ENCODE measurements at places on chromosomes 1 and 21.

DNA sequence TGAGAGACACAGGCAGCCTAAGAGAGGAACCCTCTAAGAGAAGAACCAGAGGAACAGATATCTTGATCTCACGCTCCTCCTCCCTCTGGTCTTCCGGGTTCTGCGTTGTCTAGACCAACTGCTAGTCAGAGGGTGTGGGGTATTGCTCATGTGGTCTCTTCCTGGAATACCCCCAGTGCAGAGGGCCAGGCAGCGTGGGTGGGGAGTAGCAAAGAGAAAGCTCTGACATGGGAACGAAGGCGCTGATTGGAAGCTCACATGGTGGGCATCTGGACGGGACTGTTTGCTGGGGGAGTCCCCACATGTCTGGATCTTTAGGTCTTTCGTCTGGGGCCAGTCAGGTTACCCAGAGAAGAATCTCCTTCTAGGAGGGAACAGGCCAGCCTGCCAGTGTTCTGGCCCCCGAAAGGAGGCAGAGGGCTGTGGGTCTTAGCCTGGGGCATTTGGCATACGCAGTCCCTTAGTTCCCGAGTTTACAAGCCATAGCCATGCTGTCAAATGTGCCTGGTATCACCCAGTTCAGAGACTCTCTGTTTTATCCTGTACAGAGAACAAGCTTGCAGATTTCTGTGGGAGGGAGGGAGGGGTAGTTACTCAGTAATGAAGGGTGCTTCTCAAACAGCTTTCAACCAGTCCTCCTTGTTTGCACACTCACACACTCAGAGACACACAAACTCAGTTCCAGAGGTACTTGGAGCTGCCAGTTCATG, 18.3 kb upstream of the IL6R start:
- no peak for DNase-seq
- no peaks in the 10 kb centered on the region for H3K36me3 ChIP-seq
- H3K27ac ChIP-seq, result no peak overlapping the region
- H3K4me3 ChIP-seq, result no peak overlapping the region
- no peaks in the 10 kb centered on the region for H3K4me1 ChIP-seq

- no peaks in the 10 kb centered on the region for H3K27me3 ChIP-seq
- no peak overlapping the region for H3K27ac ChIP-seq
- H3K4me3 ChIP-seq, result no peak overlapping the region
- no peak for DNase-seq
- no peaks in the 10 kb centered on the region for H3K4me1 ChIP-seq
Observed at GRCh38 chr1:92210701-92211100, 7.0 kb upstream of the C1orf146 start.

DNA sequence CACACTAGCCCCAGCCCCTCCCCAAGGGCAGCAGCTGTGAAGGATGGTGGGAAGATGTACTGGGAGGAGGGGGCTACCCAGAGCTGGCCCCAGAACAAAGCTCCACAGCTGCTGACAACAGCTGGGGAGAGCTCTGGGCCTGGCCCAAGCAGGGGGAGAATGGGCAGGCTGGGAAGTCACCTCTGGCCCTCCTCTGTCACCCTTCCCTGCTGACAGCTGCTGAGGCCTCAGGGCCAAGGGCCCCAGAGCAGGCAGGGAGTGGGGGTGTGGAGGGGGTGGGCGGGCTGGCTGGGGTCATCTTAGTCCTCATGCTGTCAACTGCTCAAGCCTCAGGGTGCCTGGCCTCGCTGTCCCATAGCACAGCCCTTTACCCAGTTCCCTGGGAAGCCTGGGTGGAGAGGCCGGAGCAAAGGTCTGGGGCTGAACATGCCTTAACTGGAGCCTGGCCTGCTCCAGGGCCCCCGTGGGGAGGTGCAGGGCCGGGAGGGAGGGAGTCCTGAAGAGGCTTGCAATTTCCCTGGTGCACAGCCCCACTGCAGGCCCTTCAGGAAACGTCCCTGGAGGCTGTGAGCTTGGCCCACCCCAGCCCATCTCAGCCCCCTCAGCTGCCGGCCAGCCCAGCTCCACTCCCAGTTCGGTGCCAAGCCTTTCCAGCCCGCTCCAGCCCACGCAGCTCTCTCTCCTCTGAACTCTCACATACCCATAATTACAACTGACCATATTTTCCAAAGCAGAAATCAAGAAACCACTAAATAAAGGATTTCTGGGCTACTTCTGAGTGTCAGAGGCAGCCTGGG, 25.7 kb downstream of the HSPG2 start:
- H3K4me3 ChIP-seq, result no peak overlapping the region
- no peaks in the 10 kb centered on the region for H3K36me3 ChIP-seq
- no peaks in the 10 kb centered on the region for H3K27me3 ChIP-seq
- no peak for DNase-seq

GRCh38 chr1:10679496-10680220, 116.8 kb downstream of the CASZ1 start:
- no peaks in the 10 kb centered on the region for H3K27me3 ChIP-seq
- H3K4me3 ChIP-seq, result no peak overlapping the region
- H3K27ac ChIP-seq, result no peak overlapping the region
- DNase-seq, result no peak
- H3K4me1 ChIP-seq, result no peaks in the 10 kb centered on the region
- H3K36me3 ChIP-seq, result no peaks in the 10 kb centered on the region

GRCh38 chr21:42125571-42126544, 54.7 kb downstream of the UMODL1 start:
- H3K27me3 ChIP-seq, result no peaks in the 10 kb centered on the region
- no peak overlapping the region for H3K27ac ChIP-seq
- no peak overlapping the region for H3K4me3 ChIP-seq
- no peaks in the 10 kb centered on the region for H3K36me3 ChIP-seq

GRCh38 chr1:5640845-5641244, 351.4 kb downstream of the NPHP4 start:
- H3K4me3 ChIP-seq, result no peak overlapping the region
- H3K36me3 ChIP-seq, result no peaks in the 10 kb centered on the region
- H3K27me3 ChIP-seq, result no peaks in the 10 kb centered on the region
- DNase-seq, result no peak
- H3K4me1 ChIP-seq, result no peaks in the 10 kb centered on the region

DNA sequence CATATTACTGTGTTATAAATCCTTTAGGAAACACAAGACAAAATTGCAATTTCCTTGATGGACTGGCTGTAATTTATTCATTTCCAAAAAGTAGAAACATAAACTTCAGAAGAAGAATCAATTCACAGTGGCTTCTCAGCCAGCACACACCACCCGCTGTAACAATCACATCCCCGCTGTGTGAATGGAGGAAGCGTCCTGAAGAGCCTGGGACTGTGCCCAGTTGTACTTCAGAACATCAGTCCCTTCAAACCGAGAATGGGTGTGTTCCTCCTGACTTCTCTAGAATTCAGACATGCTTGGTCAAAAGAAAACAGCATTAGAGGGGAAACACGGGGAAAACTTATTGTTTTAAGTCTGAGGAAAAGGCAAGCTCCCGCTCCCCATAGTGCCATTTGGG, 28.8 kb upstream of the CD84 start:
- no peaks in the 10 kb centered on the region for H3K4me1 ChIP-seq
- no peak overlapping the region for H3K27ac ChIP-seq
- no peak for DNase-seq
- no peaks in the 10 kb centered on the region for H3K36me3 ChIP-seq
- H3K4me3 ChIP-seq, result no peak overlapping the region

- H3K36me3 ChIP-seq, result peaks cover 6% of the 10 kb centered on the region
- DNase-seq, result no peak
- H3K4me3 ChIP-seq, result no peak overlapping the region
- H3K4me1 ChIP-seq, result no peaks in the 10 kb centered on the region
- no peaks in the 10 kb centered on the region for H3K27me3 ChIP-seq
Observed at GRCh38 chr21:33238565-33239255, 9.0 kb downstream of the IFNAR2 start.

- no peak within 1 kb of the TSS for H3K27ac ChIP-seq
- peaks cover 20% of the 10 kb centered on the region for H3K4me1 ChIP-seq
- H3K4me3 ChIP-seq, result peak within 1 kb of the TSS; percentile 70
- H3K27me3 ChIP-seq, result peaks cover 9% of the 10 kb centered on the region
Observed at GRCh38 chr1:155127105-155127966, at the start of gene EFNA1. Gene EFNA1, plus strand, starts transcription at chr1:155127876. Its CDS starts 102 bp downstream, at chr1:155127978.

GRCh38 chr1:184931566-184931965, 42.7 kb downstream of the NIBAN1 start:
- no peak overlapping the region for H3K4me3 ChIP-seq
- no peaks in the 10 kb centered on the region for H3K36me3 ChIP-seq
- H3K4me1 ChIP-seq, result peaks cover 4% of the 10 kb centered on the region
- H3K27ac ChIP-seq, result no peak overlapping the region
